ENCODE measurements at places on chromosomes 2 and 18.

DNA sequence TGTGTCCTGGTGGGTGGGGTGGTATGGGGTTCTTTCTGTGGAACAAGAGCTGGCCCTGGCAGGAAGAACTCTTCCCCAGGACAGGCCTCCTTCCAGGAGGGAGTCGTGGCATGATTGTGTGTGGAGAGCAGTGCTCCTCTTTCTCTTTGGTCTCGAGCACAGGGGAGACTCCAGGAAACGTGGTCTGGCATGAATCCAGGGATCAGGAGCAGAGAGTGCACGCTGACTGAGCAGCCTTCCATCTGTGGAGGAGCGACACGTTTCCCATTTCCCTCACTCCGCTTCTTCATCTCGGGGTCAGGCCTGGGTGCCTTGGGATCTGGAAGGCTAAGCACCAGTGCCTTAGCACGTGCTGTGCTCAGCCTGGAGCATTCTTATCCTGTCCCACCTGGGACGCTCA is 132.0 kb upstream of the HDAC4 start:
- no peak for DNase-seq

- no peak for DNase-seq
Observed at GRCh38 chr18:72899338-72899737, 31.6 kb upstream of the NETO1 start.

- no peak for DNase-seq
Observed at GRCh38 chr2:21427606-21428005, 303.8 kb downstream of the TDRD15 start.

DNA sequence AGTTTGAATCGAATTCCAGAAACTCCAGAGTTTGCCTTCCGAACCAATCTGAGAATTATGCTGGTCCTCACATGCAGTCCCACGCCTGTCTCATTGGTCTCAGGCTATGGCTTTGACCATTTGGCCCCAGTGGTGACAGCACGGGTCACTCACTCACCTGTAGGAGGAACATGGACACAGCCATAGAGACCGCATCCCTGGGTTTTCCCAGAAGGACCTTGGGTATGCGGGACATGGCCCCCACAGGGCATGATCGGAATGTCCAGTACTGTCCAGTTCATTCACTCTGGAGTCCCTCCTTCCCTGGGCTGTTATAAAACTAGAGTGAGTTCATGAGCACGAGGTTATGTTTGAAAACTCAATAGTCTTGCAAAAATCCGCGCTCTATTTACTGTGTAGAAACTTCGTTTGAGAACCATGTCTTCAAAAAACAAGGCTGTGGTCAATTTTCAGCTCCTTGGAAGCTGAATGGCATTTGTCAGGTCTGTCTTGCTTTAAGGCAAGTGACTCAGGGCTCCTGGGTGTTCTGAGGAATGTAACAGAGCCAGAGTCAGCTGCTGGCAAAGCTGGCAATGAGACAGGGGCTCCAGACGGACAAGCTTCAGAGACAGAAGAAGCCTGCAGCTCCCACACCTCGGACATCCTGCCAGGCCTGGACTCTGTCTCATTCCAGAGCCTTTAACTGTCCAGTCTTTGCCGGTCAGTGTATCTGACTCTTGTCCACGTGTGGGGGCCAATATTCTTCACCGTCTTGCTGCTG is 86.7 kb upstream of the TMEM18 start:
- peak; percentile 58 for DNase-seq

- no peak for DNase-seq
Observed at GRCh38 chr18:34971313-34971712, 69.9 kb upstream of the MAPRE2 start.
